ENCODE measurements at places on chromosomes 4 and X.

GRCh38 chrX:981791-982626 lies 230.4 kb downstream of the CRLF2 start:
- no peak for DNase-seq

- no peak for DNase-seq
Measured at GRCh38 chr4:184306949-184307348, 89.3 kb upstream of the ENPP6 start.

DNA sequence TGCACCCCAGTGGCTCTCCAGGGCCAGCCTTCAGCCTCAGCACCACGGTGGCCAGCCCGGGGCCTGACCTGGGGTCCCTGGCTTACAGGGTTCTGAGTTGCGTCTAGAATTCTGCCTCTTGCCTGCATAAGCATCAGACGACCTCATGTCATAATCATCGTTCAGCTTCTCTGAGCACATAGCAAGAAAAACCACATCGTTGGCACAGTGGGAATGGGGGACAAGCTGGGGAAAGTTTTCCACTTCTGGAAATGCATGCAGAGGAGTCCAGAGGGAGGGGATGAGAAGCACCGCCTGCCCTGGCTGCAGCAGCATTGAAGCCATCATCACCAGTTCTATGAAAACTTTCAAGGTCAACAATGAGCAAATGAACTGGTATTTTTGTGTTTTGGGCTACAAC lies 441.0 kb upstream of the FRG1 start:
- DNase-seq: no peak

DNA sequence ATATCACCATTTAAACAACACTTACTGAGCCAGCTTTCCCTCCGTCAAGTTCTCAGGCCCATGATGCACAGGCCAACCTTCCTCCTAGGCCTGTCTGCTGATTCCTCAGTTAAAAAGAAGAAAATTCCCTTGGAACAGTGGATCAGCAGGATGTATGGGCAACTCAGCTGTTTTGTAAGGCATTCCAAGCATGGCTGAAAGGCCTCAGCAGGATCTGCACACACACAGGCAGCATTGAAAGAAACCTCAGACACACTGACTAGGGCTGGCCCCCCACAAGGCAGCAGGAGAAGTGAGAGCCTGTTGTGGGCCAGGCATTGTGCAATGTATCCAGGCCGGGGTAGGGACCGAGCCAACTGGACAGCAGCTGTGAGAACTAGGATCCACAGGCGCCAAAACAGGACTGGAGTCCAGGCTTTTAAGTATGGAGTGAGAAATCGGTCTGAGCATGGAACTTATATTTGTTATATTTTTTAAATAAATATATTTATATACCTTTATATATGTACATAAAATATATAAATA lies 171.4 kb downstream of the NWD2 start:
- no peak for DNase-seq

GRCh38 chr4:61473306-61473705 lies 273.2 kb downstream of the ADGRL3 start:
- DNase-seq: no peak

DNA sequence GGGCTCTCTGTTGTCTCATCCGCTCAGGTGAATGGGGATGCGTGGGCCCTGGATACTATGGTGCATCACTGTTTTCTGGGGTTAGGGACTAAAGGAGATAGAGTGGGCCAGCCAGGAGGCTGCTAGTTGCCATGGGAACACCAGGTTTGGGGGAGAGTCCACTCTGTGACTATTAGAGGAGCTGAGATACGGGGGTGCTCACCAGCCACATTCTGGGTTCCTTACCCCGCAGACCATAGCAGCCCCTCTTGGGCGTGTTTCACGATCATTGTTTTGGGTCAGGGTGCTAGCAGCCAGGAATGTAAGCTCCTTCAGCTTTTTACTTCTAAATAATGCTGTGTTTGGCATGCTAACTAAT lies 4.6 kb downstream of the EFNB1 start:
- DNase-seq: no peak
